ENCODE measurements at places on chromosomes 3 and 15.

GRCh38 chr3:190279690-190280089, 42.6 kb downstream of the CLDN1 start:
- DNase-seq, result no peak

DNA sequence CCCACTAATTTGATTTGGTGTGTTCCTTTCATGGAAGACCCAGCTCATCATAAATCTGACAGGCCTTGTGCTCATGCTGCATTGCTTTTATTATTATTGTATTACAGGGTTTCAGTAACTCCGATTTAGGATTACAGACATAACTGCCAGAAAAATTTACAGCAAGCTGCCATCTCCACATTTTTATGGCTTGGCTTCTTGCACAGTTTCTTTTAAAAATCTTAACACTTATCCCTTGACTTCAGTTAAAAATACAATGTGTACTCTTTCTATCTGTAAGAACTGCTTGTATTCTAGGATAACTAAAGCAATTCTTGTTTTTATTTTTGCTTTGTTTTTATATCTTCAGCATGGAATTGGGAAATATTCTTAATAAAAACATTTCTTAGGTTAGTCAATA, 612.2 kb downstream of the DIPK2A start:
- no peak for DNase-seq

DNA sequence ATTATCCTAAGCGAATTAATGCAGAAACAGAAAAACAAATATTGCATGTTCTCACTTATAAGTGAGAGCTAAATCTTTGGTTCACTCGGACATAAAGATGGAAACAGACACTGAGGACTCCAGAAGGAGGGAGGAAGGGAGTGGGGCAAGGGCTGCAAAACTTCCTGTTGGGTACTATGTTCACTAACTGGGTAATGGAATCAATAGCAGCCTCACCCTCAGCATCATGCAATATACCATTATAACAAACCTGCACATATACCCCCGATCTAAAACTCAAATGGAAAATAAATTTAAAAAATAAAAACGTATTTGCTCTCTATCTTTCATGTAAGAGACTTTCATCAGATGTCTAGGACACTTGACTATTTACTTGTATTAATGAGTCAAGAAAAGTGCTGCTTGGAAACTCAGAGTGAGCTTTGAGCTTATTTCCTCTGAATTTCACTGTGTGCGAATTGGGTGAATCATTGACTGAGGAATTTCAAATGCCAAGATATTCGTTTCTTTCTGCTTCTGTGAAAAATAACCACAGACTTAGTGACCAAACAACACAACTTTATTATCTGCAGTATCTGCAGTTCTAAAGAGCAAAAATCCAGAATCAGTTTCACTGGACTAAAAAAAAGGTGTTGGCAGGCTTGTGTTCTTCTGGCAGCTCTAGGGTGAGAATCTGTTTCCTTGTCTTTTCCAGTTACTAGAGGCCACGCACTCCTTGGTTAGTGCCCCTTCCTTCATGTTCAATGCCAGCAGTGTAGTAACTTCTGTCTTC, 18.4 kb downstream of the TM4SF18 start:
- no peak for DNase-seq

- DNase-seq, result no peak
Observed at GRCh38 chr15:56608140-56608778, 125.0 kb downstream of the ZNF280D start.

- no peak for DNase-seq
Observed at GRCh38 chr3:185961675-185962232, 23.9 kb upstream of the TRA2B start.

GRCh38 chr3:22979581-22979980, 223.5 kb upstream of the UBE2E2 start:
- no peak for DNase-seq

DNA sequence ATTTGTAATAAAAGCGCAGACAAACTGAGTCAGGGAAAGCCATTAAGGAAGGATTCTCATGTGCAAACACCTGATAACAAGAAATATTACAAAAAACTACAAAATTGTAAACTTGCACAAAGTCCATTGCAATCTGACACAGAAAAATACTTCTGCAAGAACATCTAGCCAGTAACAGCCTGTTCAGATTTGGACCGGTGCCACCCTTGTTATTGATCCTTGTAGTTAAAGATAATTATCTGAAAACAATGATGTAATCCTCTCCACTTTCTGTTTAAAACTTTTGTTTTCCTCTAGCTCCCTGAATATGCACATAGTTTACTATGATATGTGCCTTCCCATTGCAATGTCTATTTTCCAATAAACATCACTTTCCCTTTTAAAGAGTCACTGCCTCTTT, 1090.2 kb downstream of the PLOD2 start:
- no peak for DNase-seq

DNA sequence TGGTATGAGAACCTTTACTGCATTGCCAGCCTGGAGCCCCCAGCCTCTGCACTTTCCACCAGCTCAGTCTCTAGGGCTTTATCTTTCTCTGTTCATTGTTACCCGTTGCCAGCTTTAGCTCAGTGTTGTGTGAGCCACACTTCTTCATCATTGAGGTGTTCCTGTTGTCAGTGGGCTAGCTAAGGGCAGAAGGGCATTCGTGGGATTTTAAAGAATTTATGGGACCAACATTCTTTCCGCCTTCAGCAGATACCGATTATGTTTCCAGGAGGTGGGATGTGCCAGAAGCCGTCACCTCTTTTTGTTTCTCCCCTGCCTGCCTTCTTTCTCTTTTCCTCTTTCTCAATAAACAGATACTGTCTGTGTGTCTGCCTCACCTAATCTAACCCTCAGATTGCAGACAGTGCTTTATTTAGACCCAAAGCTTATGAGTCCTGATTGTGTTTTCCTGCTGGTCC, 64.5 kb downstream of the PGPEP1L start:
- DNase-seq, result no peak

GRCh38 chr3:65578861-65579260, 459.9 kb downstream of the MAGI1 start:
- no peak for DNase-seq

GRCh38 chr15:82051664-82052063, 5.8 kb upstream of the MEX3B start:
- DNase-seq, result no peak

DNA sequence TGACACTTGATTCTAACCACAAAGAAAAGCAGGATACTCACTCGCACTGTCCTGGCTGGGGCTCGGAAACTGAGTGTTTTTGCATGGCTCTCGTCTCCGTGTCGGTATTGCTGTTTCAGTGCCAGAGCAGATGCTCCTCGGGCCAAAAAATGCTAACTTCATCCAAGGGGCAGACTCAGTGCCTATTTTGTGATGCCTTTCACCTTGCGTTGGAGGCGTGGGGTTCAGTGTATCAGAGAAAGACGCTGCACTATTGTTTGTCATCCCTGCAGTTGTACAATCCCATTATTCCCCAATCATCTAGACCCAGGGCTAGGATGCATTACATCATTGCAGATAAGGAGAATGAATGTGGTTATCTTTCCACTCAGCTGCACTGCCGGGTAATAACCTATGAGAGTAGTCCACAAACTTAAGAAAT, 1.4 kb downstream of the CACNA2D3 start:
- DNase-seq, result no peak

GRCh38 chr3:124147946-124148345, 156.0 kb upstream of the ROPN1 start:
- DNase-seq, result no peak

DNA sequence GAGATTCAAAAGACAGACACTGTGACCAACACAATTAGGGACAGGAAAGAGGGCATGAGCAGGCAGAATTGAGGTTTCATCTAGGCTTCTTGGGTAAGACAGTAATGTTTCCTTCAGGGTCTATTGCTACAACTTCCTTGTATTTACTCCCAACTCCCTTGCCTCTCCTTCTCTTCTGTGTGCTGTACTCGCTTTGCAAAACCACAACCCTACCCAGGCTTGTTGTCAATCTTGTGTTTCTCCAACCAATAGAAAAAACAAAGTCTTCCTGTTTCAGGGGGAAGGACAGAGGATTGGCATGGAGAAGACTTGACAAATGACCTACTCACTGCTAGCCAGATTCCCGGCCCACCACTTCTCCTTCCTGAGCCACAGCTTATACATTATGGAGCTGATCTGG, 36.3 kb upstream of the MASP1 start:
- DNase-seq, result no peak

DNA sequence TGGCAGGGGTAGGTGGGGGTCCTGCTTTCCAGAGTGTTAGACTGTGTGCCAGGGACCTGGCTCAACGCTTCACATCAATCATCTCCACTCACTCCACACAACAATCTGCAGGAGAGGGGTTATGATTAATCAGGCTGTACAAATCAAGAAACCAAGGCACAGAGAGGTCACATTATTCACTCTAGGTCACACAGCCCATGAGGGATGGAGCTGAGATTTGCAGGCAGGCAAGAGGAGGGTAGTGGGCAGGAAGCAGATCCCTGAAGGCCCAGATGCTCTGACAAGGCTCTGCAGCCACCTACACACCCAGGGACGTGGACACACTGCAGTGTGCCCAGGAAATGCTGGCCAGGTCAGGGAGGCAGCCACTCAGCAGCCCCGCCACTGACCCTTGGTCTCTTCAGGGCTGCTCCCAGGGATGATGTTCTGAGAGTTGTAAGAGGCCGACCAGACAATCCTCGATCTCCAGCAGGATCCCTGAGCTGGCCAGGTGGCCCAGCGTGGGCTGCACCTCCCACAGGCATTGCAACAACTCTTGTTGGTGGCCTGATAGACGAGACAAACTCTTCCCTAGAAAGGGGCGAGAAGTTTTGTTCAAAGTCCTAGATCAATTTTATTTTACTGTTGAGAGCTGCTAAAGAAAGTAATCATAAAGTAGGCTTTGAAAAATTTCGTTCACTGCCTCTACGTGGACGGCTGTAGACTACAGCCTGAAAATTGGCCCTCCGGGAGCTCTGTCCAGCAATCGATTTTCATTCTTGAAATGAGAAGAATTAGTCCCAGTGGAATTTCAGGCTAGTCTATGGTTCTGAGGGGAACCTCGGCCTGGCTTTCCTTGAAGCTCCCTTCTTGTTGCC, 4.2 kb upstream of the SLC6A6 start:
- DNase-seq, result no peak

DNA sequence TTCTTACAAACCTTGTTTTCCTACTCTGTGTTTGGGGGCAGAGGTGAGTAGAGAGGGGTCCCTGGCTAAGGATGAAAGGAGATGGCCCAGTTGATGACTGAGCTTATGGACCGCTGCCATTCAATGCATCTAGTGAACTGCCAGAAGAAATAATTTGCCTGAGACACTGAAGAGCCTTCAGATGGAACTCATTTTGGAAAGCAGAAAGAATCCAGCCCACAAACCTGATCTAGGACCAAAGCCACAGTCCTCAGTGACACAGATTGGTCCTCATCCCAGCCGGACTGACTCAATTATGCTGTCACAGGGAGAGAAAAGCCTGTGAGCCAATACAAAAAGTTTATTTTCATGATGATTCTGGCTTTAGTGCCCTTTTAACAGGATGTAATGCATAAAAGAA, 82.7 kb downstream of the CD47 start:
- no peak for DNase-seq

DNA sequence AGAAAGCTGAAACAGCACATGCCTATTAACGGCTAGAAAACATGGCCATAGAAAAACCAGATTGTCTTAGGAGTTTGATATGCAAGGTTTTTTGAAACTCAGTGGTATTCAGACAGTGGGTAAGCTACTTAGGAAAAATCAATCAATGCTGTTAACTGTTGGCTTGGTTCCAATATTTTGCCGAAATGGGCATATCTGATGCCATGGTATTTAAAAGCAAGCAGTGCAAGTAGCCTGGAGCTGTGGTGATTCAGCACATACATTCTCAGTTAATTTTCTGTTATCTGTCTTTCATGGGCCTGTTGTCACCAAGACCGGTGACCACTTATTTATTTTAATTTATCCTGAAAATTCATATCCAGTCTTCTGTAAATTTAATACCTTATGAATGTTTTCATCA, 17.3 kb upstream of the SUCNR1 start:
- no peak for DNase-seq

All from stimulated activated CD4-positive, alpha-beta T cell treated with anti-CD3 and anti-CD28 coated beads, Interleukin-12 subunit alpha, Interleukin-12 subunit beta, amount 100 ng/mL, for 4 hours (primary cell).